Endothelial cell (in vitro differentiated cells): ENCODE measurements at places on chromosomes 5 and 9.

- peak; percentile 64 for DNase-seq
These were observed 545 bp downstream of the CDKN2B-AS1 start for GRCh38 chr9:21995006-21995665.

GRCh38 chr5:170113522-170113900 is 7.8 kb downstream of the FOXI1 start:
- no peak for DNase-seq

DNA sequence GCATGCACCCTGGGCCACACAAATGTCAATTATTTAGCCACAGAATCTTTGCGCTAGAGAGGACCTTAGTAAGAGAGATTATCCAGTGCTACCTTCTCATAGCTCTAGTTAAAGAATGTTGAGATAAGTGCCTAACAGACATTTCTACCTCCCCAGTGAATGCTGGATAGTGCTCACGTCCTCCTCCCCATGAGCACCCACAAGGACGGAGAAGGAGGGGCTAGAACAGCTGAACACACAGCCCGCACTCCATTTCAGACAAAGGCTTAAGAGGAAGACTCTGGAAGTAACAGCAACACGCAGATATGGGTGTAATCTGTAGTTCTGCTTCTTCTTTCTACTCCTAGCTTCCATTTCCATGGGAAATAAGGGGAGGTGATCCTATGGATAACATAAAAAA is 120.5 kb downstream of the FEM1C start:
- DNase-seq: no peak

- no peak for DNase-seq
These were observed 7.9 kb downstream of the MSX2 start for GRCh38 chr5:174732036-174733020.

- DNase-seq: no peak
These were observed 10.5 kb upstream of the MRNIP start for GRCh38 chr5:179869101-179869500.

- no peak for DNase-seq
These were observed 25.6 kb upstream of the SPATA31D4 start for GRCh38 chr9:81902626-81903025.

DNA sequence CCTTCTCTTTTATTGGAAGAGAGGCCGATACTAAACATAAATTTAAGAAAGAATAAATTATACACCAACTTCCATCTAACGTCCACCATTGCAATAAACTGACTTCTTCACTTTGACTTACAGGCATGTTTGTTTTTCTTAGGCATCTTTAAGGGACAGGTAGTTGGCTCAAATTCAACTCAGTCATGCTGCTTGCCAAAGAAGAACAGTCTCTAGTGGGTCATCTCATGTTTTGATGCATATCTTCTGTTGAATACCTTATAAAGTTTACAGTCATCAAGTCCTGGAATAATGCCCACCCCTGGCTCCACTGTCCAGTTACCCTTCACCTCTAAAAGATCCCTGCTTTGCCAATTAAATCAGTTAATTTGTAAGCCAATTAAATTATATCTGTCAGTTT is 328.2 kb upstream of the GRAMD2B start:
- DNase-seq: no peak

DNA sequence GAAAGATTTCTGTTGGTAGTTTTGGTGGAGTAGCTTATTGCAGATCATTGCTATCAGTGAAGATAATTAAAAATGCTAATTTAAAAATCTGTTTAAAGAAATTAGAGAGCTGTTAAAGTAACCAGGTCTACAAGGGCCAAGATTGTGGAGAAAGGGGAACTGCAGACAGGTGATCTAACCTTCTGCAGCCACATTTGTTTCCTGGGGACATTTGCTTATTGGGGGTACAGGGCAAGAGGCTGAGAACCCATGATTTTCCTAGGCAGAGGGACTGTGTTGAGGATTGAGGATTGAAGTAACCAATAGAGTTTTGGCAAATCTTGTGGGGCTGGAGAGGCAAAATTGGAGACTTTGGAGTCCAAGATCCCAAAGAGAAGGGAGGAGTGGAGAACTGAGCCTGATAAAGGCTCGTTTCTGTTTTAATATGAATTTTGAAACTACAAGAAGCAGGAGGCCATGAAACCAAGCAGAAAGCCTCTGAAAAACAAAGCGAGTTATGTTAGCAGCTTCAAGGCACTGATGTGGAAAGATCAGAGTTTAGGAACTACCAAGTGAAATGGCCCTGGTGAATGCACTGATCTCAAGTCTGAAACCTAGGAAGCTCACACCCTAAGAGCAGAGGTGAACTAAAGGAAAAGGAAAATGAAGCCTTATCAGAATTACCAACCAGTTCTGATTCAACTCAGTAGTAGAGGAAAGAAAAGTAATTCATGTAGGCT is 219.8 kb upstream of the C9orf72 start:
- DNase-seq: no peak

GRCh38 chr5:32233220-32233695 is 59.1 kb upstream of the GOLPH3 start:
- DNase-seq: no peak

GRCh38 chr9:75894566-75894965 is 4.1 kb downstream of the PCSK5 start:
- no peak for DNase-seq

DNA sequence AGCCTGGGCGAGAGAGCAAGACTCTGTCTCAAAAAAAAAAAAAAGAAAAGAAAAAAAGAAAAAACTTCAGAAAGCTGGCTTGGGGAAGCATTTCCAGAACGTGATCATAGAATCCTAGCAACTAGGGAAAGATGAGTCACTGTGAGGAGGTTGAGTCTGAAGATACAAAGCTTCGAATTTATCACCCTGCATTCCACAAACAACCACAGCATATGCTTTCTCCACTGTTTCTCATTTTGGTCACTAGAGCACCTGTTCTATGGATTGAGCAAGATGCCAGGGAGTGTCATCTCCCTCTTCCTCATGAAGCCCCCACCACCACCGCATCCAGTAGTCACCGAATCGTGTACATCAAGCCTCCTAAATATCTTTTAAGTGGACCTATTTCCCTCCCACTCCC is 37.9 kb downstream of the SEMA5A start:
- DNase-seq: no peak

DNA sequence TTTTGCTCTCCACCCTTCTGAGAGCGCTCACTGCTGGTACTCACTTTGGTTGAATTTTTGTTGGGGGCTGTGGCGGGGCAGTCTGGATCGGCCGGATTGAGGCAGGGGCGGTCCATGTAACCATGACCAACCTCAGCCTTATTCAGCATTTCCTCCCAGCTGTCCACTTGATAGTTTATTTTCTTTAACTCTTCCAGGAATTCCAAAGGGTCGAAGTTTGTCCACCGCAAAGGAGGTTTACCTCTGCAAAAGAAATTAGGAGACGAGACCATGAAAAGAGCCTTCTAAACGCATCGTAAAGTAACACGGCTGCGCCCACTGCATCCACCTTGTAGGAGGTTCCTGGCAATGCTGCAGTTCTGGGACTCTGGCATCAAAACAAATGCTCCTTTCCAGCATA is 36.4 kb downstream of the PTCH1 start:
- no peak for DNase-seq

GRCh38 chr5:15363601-15364000 is 136.4 kb upstream of the FBXL7 start:
- DNase-seq: no peak

GRCh38 chr5:10304932-10305331 is 2.8 kb downstream of the CMBL start:
- no peak for DNase-seq

DNA sequence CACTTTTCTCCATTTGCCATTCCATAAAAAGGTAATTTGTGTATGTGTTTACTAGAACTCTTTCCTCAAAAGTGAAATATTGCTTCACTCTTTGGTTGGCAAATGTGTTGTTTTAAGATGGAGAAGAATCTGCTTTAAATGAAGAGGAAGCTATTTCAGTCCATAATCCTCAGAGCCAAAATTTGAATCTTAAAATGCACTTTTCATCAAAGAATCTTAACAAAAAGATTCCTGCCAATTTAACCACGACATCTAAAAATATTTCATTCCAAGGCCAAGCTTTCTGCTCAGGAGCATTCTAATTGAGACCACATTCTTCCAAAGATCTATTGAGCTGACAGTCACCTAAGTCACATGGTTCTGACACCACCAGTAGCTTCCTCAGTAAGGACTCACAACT is 7.5 kb downstream of the GABRB2 start:
- DNase-seq: no peak

DNA sequence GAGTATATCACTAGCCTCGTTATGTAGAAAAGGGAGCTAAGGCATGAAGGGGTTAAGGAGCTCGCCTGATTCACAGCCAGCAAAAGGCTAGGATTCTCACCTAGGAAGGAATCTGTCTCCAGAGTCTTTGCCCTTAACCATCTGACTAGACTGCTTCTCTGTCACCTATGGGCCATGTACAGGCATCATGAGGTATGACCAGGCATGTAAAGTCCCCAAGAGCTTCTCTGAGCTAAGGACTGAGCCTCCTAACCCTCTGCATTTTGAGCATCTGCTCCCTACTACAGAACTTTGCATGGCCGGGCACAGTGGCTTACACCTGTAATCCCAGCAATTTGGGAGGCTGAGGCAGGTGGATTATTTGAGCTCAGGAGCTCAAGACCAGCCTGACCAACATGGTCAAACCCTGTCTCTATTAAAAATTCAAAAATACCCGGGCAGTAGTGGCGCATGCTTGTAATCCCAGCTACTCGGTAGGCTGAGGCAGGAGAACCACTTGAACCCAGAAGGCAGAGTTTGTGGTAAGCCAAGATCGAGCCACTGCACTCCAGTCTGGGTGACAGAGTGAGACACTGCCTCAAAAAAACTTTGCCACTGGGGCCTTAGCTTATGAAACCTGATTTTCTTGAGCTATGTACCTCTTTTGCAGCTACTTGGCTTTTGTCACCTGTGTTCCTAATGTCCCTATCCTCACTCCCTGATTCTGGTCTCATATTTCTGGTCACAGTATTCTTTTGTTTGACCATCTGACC is 33.2 kb upstream of the IL7R start:
- no peak for DNase-seq

GRCh38 chr5:127011961-127012644 is 18.3 kb downstream of the MARCHF3 start:
- no peak for DNase-seq

- no peak for DNase-seq
These were observed 286.8 kb downstream of the NR2F1-AS1 start for GRCh38 chr5:93294199-93294598.
